ENCODE measurements at places on chromosomes 2 and 18.

- peak; percentile 42 for DNase-seq
These were observed 107.4 kb upstream of the KCTD1 start for GRCh38 chr18:26655525-26656430.

DNA sequence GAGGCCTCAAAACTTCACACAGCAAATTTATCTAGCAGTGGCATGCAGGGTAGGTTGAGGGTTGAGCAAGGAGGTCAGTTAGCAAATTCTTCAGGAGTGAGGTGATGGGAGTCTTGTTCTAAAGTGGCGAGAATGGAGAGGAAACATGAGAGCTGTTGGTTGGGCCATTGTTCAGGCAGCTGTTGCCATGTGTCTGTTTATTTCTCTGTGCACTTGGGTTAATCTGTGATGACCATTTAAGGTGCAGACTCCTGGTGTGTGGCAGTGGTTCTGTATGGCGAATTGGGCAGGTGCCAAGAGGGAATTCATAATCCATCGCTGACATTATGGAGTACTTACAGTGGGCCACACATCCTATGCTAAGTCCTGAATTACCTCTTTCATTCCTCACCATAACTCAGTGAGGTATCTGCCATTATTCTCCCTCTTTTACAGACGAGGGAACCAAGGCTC lies 30.4 kb downstream of the TMEM178A start:
- peak; percentile 98 for DNase-seq

GRCh38 chr2:10934979-10935350 lies 23.2 kb downstream of the KCNF1 start:
- no peak for DNase-seq

DNA sequence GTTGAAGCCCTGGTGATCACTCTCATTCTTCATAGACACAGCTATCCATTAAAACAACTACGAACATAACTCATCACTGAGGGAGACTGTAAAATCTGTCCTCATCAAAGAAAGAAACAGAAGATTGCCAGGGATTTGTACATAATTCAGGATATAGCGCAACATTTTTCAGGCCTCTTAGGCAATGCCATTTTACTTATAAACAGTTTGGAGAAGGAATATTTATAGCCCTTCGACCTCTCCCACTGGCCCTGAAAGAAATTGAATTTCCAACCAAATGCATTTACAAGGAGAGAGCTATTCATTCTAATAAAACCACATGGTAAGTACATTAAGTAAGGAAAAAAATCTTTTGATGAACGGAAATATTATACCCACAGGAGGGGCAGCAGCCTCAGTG lies 295.0 kb downstream of the RAD51AP2 start:
- DNase-seq, result no peak

GRCh38 chr18:31592506-31593157 lies 955 bp downstream of the TTR start:
- DNase-seq, result no peak
